ENCODE measurements at places on chromosomes 1 and 21.
A peak's percentile ranks its signal among the peaks of the same experiment; 100 is the strongest.

GRCh38 chr1:15540186-15540585 lies 13.5 kb downstream of the DNAJC16 start:
- peak; percentile 32 for DNase-seq

DNA sequence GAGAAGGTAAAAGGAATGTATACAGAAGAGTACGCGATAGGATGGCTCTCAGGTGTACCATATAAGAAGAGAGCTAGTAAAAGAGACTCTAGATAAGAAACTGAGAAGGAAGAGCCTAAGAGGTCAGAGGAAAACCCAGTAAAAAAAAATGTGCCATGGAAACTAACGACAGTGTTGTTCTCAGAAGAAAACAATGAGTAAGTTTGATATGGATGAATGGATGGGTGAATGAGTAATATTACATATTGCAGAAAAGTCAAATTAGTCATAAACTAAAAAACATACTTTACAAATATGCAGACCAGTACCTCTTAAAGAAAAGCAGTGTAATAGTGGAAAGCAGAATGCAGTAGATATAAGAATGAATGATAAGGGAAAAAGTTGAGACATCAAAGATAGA lies 316.2 kb downstream of the HMCN1 start:
- DNase-seq: peak; percentile 83

DNA sequence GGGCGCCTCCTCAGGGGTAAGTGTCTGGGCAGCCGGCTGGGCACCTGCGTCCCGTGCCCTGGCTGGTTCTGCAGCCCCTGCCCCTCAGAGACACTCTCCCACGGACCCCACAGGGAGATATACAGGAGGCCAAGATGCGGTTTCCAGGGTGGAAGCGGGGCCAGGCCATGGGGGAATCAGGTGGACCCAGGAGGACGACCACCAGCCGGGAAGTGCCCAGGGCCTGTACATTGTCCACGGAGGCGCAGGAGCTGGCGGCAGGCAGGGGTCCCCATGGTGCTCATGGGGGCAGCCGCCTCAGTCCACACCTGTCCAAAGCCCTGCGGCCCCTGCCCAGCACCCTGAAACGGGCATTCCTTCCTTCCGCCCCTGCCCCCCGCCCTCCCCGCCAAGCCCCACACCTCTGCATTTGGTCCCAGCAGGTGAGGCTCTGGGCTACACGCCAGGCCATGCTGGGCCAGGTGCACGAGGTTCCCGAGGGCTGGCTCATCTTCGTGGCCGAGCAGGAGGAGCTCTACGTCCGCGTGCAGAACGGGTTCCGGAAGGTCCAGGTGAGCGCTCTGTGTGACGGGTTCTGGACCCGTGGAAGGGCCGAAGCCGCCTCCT lies 36.7 kb downstream of the SLC19A1 start:
- no peak for DNase-seq

DNA sequence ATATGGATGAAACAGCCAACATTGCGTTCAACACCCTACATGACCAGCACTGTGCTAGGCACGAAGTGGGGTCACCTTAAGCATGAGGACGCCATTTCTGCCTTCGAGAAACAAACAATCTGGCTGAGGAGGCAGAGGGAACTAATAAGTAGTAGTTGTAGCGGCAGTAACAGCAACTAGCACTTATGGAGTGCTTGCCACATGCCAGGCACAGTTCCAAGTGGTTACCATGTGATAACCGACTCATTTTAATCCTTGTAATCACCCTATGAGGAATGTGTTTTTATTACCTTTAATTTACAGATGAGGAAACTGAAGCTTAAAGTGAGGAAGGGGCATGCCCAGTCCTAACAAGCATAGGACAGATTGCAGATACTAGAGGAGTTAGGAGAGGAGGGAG lies 33.7 kb downstream of the KCND3 start:
- DNase-seq: no peak

DNA sequence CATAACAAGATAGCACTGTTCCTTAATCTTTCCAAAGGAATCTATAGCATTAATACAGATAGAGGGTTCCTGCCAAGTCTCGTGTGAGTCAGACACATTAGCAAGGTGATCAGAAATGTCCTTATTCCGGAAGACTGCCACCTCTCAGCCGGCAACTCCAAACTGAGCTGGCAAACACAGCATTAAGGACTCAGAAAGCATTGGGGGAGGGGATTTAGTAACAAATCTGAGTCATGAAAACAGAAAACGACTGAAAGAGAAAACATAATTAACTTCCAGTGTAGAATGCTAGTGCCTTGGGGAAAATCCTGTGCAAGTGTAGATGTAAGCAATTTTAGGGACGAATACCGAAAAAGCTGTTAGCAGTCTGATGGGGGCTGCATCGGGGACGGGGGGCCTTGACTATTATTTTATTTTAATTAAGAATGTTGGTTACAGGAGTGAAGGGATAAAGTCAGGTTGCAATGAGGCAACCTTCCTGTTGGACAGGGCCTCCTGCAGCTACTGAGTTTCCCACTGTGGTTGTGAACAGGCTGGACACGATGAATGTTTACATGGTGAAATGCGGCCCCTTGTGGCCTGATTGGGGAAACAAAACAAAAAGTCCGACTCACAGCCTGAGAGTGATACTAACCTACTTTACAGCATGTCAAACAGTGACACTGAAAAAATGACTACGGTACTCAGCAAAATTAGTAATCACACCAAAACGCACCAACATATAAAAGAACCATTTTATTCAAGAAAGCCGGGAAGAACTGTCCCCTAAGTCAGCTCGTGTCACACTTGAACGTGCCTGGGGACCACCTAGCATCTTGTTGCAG lies 20.7 kb downstream of the MIS18A start:
- peak; percentile 91 for DNase-seq

- DNase-seq: no peak
Observed at GRCh38 chr21:45997205-45997494, 15.6 kb downstream of the COL6A1 start.

GRCh38 chr1:202056644-202057334 lies 46.4 kb downstream of the ELF3 start:
- no peak for DNase-seq

- no peak for DNase-seq
Observed at GRCh38 chr21:46128933-46129571, 26.3 kb downstream of the FTCD start.
